Lung (tissue), 17 donors: ENCODE measurements at places on chromosomes 1 and 21. TPM values are rescaled to one million over a fixed set of nuclear protein-coding genes. Genes with fewer than 3 reads are reported as not detected.

SON gene
- polyA plus RNA-seq = 133 TPM

MYCL gene
- 2.7 TPM for polyA plus RNA-seq

LMX1A gene
- polyA plus RNA-seq = not detected

CLDN14 gene
- 0.49 TPM for polyA plus RNA-seq

DR1 gene
- 24.8 TPM for polyA plus RNA-seq

ZBTB8B gene
- polyA plus RNA-seq = 0.02 TPM

TCHHL1 gene
- not detected for polyA plus RNA-seq

FAM177B gene
- polyA plus RNA-seq = 0.27 TPM

TCEA3 gene
- polyA plus RNA-seq = 10.3 TPM

MFAP2 gene
- polyA plus RNA-seq = 7.4 TPM

NUF2 gene
- polyA plus RNA-seq = 1.3 TPM

DNA sequence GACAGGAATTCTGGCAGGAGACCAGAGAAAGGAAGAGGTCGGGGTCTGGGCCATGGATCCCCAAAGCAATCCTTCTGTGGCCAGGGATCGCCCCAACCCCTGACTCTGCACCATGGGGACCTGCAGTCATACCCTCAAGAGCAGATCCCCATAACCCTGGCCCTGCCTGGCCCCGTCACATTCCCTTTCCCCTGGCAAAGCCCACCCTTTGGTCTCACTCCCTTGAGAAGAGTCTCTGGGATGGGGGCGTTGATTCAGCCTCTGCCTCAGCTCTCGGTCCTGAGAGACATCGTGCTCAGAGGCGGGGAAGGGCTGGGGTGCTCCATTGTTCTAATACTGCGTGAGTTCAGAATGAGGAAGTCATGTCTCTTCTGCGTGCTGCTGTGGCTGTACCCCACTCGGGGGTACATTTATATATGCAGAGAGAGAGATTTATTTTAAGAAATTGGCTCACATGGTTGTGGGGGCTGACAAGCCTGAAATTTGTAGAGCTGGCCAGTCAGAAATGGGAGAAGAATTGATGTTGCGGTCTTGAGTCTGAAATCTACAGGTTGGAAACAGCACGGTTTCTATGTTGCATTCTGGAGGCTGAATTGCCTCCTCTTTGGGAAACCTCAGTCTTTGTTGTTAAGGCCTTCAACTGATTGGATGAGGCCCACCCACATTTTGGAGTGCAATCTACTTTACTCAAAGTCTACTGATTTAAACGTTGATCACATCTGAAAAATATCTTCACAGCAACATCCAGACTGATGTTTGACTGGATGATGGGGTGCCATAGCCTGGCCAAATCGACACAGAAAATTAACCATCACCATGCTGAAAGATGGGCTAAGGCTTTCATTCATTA lies 4.2 kb upstream of the PADI2 start:
- DNase-seq = no peak

GRCh38 chr21:40054403-40054802 lies 187.2 kb downstream of the PCP4 start:
- DNase-seq = peak; percentile 89

GRCh38 chr1:46043458-46044017 lies 88.9 kb downstream of the PIK3R3 start:
- DNase-seq = no peak

DNA sequence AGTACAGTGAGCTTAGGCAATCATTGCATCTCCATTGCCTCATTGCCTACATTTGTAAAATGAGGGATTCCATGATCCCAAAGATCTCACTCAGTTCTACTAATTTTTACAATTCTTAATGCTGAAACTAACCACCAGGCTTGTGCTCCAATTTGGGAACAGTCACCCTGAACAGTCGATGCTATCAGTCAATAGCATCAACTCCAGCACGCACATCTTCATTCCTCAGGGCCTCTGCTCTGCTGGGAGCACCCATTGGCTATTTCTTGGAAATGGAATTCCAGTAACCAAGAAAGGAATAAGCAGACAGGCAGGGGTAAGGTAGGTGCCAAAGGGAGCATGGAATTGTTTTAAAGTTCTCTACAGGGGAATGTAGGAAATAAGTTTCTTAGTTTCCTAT lies 14.2 kb upstream of the ACKR1 start:
- no peak for DNase-seq

DNA sequence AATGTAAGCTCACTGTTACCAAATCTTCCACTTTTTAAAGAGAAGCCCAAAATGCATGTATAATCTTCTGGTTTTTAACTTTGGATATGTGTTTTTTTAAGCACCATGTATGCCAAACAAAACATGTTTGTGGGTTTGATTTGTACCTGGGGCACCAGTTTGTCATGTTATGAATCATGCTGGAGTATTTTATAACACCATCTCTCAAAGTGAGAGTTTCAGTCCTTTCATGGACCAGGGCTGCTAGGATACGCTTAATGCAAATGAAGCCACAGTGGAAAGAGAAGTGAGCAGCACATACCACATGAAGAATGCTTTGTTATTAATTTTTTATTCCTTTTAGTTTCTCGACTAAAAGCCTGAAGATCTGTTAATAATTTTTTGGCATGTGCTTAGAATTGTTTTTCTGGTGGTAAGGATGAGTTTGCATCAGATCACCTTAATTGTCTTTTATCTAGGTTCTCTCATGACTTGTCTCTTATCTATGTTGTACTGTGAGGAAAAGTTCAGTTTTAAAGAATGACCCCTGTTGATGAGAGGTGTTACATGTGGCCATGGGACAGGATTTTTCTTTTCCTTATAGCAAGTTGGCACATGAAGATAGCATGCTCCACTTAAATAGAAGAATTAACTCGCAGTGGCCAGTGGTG lies 2.0 kb upstream of the RABGAP1L start:
- DNase-seq = no peak

GRCh38 chr21:43304206-43304605 lies 122.7 kb downstream of the SIK1 start:
- DNase-seq = no peak

- no peak for DNase-seq
Observed at GRCh38 chr1:11527541-11528452, 48.8 kb downstream of the DISP3 start.

- no peak for DNase-seq
Observed at GRCh38 chr1:98058676-98059075, 137.8 kb upstream of the DPYD start.

DNA sequence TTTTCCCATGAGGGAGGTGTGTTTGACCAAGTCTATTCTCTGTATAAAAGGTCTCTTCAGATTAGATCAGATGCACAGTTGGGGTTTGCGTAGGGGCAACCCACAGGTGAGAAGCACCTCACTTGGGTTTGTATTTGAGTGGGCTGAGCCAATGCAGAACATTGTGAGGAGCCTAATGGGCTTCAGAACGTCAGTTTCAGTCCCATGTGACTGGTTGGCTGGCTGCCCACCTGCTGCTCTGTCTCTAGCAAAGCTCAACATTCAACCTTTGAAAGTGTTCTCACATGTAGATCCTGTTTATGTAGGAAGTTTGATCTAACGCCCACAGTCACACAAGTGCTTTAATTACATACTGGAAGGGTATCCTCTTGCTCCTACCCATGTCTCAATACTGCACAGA lies 105.5 kb downstream of the FASLG start:
- DNase-seq = no peak

GRCh38 chr21:32348604-32349332 lies 44.0 kb downstream of the URB1 start:
- DNase-seq = no peak

- DNase-seq = no peak
Observed at GRCh38 chr1:33573661-33574060, 101.2 kb downstream of the ZSCAN20 start.

GRCh38 chr1:181056560-181056959 lies 22.8 kb downstream of the MR1 start:
- DNase-seq = no peak

DNA sequence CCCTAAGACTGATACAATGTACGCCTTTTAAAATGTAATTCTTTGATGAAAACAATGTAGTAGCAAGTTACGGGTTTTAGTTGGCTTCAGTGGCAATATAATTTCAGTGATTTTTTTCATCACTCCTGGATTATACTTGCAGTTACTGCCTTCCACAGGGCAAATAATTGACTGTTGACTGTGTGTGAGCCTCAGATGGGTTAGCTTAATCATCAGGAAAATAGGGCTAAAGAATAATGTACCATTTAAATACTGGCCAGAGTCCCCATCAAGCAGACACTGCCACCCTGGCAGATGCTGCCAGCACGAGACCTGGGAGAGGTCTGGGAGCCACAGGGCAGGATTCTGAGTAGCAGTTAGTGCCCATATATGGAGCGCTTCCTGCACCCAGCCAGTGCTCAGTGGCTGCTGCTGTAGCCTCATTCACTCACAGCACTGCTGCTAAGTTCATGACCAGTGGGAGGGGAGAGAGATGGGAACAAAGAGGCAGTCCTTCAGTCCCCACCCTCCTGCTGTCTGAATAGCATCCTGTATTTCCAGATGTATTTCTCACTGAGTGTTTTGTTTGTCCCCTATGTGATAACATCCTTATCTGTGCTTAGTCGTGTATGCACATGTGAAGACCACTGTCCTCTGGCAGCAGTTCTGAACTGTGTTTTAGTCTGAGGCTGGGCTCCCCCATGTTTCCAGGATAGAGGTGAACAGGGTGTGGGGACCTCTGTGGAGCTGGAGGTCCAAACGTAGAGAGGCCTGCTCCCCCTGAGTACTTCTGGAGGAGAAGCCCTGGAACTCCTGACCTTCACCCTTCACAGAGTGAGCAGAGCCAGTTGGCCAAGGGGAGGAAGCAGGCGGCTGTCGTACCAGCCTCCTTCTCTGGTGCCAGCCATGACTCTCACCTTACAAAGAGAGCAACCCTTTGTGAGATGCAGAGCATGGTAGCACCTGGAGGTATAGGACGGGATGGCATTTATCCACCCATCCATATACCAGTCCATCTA lies 80.4 kb downstream of the ADARB1 start:
- DNase-seq = peak; percentile 39

- DNase-seq = no peak
Observed at GRCh38 chr1:115829947-115830346, 11.0 kb downstream of the NHLH2 start.

GRCh38 chr1:15016526-15016925 lies 137.0 kb upstream of the TMEM51 start:
- no peak for DNase-seq

DNA sequence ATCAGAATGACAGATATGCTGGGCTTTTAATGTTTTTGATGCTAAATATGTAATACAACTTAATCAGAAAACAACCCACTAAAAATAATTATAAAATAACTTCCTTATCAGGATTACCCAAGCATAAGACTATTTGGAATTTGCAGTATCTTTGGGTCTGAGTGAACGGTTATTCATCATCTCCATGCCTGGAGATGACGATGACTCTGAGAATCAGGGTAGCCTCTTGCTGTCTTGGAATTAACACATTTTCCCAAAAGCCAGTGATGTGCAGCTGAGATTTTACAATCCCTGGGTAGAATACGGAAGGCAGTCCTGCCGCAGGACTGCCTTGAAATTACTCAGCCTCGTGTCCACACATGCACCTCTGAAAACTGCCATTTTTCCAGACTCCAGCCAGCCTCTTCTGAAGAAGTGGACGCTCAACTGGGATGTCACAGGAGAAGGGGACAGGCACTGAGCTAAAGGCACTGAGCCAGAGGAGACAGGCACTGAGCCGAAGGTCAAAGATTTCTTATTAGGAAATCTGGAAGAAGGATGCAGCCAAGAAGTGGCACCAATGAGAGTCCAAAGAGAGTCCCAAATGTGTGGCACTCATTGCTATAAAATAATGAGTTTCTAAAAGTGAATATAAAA lies 85.5 kb downstream of the PGBD5 start:
- peak; percentile 19 for DNase-seq
